ENCODE measurements at places on chromosomes 7 and 10. TPM values are rescaled to one million over a fixed set of nuclear protein-coding genes. Genes with fewer than 3 reads are reported as not detected.

DNA sequence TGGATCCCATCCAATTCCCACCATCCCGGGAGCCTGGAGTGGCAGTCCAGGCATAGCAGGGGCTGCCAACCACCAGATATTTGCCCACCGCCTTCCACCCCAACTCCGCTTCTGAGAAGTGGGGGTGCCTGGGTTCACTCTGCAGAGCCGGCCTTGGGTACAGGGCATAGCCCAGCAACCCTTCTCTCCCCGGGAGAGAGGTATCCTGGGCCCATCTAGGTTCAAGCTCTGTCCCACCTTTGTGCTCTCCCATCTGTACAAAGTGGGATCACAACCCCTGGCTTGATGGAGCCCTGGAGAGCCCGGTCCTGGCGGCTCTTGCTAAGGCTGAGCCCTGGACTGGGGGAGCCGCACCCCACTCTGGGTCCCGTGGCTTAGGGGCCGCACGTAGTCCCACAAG is 12.2 kb downstream of the MICALL2 start:
- no peak for DNase-seq

- DNase-seq, result peak; percentile 71
Measured at GRCh38 chr7:17651863-17652385, 288.4 kb downstream of the SNX13 start.

GRCh38 chr10:29627201-29628132 is 7.3 kb downstream of the SVIL start:
- DNase-seq, result no peak

DNA sequence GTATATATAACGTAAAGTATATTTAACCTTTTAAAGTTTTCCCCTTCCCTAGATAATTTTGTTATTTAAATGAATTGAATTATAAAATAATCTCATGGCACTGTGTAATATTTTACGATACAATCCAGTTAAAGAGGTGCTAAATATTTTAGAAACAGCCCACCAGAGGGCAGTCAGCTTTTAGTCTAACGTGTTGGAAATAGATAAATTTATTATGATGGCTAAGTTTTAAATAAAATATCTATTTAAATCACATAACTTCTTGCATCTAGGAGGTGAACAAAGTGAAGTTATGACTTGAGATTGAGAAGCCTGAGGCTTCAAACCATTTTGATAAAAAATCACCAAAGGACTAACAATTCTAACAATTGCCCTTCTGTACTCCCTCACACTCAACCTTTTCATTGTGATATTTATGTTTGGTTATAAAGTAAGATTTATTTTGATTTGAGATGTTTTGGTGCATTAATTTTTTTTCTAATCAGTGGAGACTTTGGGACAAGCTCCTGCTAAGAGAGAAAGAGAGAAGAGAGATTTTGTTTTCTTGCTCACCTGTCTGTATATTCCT is 171.5 kb upstream of the SP4 start:
- peak; percentile 61 for DNase-seq

C10orf62 gene
- not detected for total RNA-seq

PRPS1L1 gene
- total RNA-seq, result not detected

GRCh38 chr10:115696747-115697146 is 576.3 kb downstream of the GFRA1 start:
- DNase-seq, result no peak

SHH gene
- 0.03 TPM for total RNA-seq

CYP26C1 gene
- not detected for total RNA-seq

ADRA2A gene
- 0.24 TPM for total RNA-seq

RET gene
- total RNA-seq, result 0.24 TPM

SLC26A3 gene
- total RNA-seq, result not detected

GRCh38 chr7:43674559-43675436 is 54.5 kb downstream of the COA1 start:
- peak; percentile 43 for DNase-seq

DNA sequence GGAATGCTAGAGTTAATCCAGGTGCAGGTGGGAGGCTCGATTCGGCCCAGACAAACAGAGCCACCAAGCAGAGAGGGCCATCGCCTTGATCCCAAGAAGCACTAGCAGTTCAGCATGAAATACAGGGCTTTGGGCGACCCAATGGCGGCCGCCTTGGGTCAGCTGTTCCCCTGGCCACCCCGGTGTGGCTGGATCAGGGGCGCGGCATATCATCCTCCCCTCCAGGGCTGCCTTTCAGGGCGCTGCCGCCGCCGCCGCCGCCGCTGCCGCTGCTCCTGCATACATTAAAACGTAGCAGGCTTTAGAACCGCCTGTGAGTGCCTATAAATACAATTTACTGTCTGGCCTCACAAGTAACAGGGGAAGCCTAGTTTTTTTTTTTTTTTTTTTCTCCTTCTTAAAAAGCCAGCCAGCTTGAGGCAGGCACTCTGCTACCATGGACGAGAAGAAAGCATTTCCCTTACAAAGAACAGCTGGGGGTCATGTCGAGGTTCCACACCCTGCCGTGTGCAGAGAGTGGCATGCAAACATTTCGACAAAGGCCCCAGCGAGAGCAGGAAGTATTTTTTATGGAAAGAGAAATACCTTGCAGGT is 57.7 kb upstream of the EFCAB10 start:
- DNase-seq, result no peak

- DNase-seq, result no peak
Measured at GRCh38 chr7:133601617-133602016, 348.7 kb downstream of the EXOC4 start.

GRCh38 chr7:25619963-25620799 is 391.9 kb upstream of the NPVF start:
- DNase-seq, result no peak

GRCh38 chr7:35356495-35356894 is 102.6 kb upstream of the TBX20 start:
- no peak for DNase-seq

HOXA7 gene
- total RNA-seq, result 0.45 TPM

- DNase-seq, result no peak
Measured at GRCh38 chr10:112967200-112967599, 17.2 kb downstream of the TCF7L2 start.

DNA sequence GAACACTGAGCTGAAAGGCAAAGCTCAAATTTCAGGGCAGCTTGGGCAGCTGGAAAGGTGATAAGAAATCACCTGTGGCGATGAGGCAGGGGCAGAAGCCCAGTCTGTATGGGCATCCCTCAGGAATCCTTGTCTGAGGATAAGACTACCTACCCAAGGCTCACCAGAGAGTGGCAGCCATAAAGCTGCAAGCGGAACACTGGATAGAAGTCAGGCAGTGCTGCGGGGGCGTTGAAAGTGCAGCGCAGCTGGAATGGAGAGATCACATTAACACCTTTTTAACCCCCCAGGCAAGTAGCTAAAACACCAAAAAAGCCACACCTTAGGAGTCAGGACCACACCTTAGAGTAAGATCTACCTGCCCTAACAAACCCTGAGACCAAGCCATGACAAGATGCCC is 38.2 kb downstream of the ABCB5 start:
- no peak for DNase-seq

- no peak for DNase-seq
Measured at GRCh38 chr10:58955615-58956014, 220.8 kb upstream of the PHYHIPL start.

CLEC5A gene
- total RNA-seq, result not detected

DNA sequence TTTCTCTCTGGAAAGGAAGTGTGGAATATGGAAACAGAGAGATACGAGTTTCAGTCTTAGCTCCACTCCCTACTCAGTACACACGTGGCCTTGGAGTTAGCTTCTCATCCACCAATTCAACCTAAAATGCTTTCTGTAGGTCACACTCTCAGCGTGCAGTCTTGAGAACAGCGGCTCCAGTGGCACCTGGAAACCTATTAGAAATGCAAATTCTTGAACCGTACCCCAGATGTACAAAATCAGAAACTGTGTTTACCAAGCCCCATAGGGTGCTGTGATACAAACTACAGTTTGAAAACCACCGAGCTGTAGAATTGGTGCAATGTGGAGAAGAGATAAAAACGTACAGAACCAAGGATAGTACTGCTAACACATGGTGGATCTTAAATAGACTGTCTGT is 91.1 kb upstream of the SP4 start:
- no peak for DNase-seq

ABCA13 gene
- total RNA-seq, result 4.1 TPM

EPO gene
- 0.29 TPM for total RNA-seq

GRCh38 chr10:104689547-104689946 is 48.5 kb downstream of the SORCS3 start:
- DNase-seq, result no peak

- DNase-seq, result no peak
Measured at GRCh38 chr7:108528183-108528712, 2.3 kb upstream of the PNPLA8 start.

- DNase-seq, result no peak
Measured at GRCh38 chr7:51335057-51335456, 18.4 kb upstream of the COBL start.

LBX1 gene
- not detected for total RNA-seq

OR2A5 gene
- total RNA-seq, result under 0.01 TPM

DNA sequence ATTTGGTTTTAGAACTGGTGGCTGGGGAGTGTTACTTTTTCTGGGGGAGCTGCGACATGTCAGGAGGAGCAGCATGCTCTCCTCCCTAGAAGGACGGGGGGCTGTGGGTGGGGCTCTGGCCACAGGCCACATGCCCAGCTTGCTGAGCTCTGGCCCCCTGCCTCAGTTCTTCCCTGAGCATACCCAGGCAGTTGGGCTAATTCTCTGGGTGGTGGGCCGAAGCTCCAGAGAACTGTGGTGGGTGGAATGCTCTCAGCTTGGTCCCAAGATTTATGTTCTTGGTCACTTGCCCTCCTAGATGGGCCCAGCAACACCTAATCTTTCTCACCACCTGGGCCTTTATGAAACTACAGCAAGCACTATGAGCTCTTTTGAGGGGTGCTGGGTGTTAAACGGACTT is 5.1 kb upstream of the ZNF775 start:
- no peak for DNase-seq

ATOH7 gene
- 0.11 TPM for total RNA-seq

DNA sequence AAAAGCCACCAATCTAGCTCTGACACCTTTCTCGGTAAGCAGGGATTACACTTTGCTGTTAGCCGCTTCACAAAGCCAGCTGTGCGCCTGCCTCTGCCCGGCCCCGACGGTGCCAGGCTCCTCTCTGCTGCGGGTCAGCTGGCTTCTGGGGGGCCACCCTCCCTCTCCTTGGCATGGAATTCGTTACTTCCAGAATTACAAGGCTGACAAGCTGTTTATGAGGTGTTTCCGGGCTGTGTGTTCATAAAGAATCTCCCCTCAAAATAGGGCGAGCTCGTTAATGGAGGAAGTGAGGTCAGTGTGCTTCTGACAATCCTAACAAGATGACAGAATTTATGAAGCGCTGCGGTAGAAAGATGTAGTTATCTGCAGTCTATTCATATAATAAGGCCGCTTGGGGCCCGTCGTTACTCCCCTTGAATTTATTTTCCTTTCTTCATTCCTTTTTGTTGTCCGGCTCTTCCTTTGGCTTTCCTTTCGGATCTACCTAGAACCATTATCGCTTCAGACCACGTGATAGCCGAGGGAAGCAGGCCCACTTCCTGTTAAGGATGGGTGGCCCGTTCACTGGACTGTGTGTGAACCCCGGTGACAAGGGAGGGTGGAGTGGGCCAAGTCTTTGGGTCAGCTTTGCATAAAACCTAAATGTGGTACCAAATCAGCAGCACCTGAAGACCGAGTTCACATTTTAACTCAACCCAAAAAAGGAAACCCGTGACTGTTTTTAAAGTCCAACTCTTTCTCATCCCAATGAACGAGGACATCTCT is 273.0 kb upstream of the YAE1 start:
- DNase-seq, result no peak

DYNC1I1 gene
- 19.3 TPM for total RNA-seq

DNA sequence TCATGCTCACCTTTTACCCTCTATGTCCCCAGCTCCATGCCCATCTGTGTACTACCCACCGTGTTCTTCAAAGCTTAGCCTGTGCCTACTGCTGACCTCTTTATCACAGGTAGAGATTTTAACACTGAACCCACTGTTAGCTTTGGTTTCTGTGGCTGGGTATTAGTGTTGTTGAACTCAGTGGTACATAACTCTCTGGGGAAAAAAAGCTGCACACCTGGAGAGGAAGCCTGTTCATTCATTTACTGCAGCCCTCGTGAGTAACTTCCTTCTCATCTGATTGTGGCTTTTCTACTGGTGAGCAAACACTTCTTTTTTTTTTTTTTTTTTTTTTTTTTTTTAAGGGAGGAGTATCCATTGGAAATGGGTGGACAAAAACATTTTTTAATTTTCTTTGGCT is 326.3 kb downstream of the CCSER2 start:
- no peak for DNase-seq

DNA sequence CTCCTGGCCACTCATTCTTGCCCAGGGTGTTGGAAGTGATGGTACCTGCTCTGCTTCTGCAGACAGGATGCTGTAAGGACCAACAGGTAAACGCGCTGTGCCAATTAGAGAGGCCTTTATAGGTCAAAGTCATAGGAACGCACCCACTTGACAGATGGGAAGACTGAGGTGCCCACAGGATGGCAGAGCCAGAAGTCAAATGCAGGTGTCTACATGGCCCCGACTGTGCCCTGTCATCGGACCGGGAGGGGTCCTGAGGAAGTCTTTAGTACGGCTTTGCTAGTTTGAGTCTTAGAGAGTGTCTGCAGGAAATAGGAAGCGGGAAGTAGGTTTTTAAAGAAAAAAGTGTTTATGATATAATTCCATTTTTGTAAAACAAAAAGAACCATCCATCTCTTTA is 57.3 kb downstream of the HK1 start:
- DNase-seq, result no peak

DNA sequence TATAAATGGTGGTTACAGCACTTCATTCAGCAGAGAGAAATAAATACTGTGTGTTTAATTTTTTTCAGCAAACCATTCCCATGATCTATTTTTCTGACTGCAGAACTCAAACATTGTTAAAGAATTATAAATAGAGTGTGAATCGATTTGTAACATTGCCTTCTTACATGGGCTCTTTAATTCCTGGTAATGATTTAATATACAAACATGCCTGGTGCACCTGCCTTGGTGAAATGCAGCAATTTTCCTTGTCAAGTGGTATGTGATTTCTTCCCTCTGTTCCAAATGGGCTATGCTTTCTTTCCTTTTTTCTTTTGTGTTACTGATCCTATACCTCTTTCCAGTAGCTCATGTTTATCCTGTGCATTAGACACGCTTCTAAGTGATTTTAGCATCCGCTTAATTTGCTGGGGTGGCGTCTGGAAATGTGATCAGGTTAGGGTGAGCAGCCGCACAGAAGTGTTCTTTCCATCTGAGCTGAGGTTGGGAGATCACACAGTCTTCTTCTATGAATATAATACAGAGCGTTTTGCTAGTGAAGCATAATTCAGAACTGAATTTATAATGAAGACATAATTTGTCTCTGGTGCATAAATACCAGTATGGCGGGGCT is 94.3 kb upstream of the ITGB1 start:
- no peak for DNase-seq

AFAP1L2 gene
- 0.37 TPM for total RNA-seq

DNA sequence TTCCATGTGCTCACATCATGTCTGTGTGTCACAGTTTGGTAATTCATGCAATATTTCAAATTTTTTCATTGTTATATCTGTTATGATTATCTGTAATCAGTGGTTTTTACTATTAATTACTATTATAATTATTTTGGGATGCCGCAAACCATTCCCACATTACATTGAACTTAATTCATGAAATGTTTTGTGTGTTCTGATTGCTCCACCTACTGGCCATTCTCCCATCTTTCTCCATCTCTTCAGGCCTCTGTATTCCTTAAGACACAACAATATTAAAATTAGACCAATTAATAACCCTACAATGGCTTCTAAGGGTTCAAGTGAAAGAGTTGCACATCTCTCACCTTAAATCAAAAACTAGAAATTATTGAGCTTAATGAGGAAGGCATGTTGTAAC is 398.5 kb downstream of the PCDH15 start:
- DNase-seq, result peak; percentile 46

GRCh38 chr10:132275426-132276178 is 32.1 kb downstream of the STK32C start:
- no peak for DNase-seq

GRCh38 chr10:3502673-3503072 is 282.3 kb downstream of the KLF6 start:
- DNase-seq, result no peak
